ENCODE measurements at places on chromosomes 5 and 9. TPM values are rescaled to one million over a fixed set of nuclear protein-coding genes. Genes with fewer than 3 reads are reported as not detected.

GRCh38 chr9:84304166-84304565 is 36.4 kb downstream of the SLC28A3 start:
- no peak for DNase-seq

DNA sequence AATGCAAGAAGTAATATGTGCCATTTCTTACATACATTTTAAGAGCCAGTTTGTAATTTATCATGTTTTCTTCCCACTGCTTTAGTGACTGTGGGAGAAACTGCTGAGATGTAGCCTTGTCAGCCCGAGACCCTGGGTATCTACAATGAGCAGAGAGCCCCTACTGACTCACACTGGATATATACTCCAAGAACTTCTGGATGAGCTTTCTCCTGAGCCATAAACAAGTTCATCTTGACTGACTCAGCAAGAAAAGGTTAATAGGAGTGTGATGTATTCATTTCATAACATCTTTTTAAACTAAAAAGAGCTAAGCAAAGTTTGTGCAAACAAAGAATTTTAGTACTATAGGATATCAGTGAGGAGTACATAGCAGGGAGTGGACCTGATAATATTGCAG is 182.5 kb downstream of the EDIL3 start:
- no peak for DNase-seq

DNA sequence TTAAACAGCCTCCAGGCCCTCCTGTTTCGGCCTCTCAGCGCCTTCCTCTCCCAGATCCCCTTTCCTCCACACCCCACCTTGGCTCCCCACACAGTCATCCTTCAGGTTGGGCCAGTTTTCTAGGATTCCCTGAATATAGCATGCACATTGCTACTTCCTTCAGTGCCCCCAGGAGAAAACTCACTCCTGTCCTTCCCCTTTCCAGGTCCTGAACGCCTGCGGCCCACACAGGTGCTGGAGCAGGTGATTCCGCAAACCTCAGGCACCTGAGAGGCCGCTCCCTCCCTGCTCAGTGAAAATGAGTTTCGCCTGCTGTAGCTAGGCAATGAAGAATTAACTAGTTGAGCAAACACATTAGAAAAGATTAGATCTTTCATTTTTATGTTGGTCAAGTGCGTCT is 185.0 kb downstream of the MED10 start:
- no peak for DNase-seq

DNA sequence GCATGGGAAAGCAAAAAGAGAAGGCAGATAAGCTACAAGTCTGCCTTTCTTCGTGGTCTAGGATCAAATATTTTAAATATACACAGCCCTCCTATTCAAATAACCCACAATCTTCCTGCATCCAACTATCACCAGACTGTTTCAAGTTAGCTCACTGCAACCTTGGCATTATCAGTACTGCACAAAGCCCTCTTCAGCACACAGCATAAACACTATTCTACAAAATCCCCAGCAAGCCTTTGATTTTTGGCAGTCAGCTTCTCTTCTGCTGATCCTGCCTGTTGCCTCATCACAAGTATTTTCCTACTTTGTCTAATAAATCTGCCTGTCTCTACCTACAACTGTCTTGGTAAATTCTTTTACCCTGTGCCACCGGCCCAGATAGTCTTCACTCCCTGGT is 142.9 kb downstream of the COX7C start:
- no peak for DNase-seq

- no peak for DNase-seq
Observed at GRCh38 chr9:92607088-92607487, 62.8 kb downstream of the IPPK start.

GRCh38 chr5:89034588-89034987 is 151.6 kb upstream of the MEF2C start:
- DNase-seq, result no peak

Gene ARL14EPL
- total RNA-seq, result not detected

Gene C6
- total RNA-seq, result 44.6 TPM

DNA sequence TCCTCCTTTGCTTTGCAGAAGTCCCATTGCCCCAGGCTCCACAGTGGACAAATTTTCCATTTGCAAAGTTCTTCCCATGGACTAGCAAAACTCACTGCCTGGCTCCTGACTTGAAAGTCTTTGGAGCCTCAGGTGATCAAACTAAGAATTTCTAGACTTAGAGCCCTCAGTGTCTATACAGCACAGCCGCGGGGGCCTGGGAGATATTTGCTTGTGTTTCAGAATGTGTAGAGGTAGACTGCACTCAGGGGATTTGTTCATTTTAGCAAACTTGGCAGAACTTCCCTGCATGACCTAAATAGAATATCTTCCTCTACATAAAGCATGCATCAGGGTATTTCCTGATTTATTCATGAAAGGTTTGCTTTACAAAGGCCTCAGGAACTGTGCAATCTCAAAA is 384.2 kb upstream of the ZNF462 start:
- DNase-seq, result no peak

- no peak for DNase-seq
Observed at GRCh38 chr9:114969269-114969668, 38.9 kb upstream of the TNFSF8 start.

DNA sequence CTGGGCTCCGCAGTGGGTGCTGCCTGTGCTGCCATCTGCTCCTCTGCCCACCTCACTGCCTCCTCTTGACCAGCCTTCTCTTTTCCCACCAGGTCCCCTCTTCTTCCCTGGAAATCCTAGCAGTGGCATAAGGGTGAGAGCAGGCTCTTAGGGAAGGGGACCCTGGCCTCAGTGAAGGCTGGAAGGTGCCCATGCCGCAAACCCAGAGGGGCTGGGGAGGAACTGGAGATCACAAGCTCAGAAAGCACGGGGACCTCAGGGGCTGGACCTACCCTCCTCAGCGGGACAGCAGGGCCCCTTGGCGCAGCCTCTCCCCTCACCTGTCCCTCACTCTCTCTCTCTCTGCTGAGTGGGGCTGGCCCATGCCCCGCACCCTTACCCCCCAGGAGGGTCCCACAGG is 144.4 kb upstream of the IRX2 start:
- DNase-seq, result no peak

DNA sequence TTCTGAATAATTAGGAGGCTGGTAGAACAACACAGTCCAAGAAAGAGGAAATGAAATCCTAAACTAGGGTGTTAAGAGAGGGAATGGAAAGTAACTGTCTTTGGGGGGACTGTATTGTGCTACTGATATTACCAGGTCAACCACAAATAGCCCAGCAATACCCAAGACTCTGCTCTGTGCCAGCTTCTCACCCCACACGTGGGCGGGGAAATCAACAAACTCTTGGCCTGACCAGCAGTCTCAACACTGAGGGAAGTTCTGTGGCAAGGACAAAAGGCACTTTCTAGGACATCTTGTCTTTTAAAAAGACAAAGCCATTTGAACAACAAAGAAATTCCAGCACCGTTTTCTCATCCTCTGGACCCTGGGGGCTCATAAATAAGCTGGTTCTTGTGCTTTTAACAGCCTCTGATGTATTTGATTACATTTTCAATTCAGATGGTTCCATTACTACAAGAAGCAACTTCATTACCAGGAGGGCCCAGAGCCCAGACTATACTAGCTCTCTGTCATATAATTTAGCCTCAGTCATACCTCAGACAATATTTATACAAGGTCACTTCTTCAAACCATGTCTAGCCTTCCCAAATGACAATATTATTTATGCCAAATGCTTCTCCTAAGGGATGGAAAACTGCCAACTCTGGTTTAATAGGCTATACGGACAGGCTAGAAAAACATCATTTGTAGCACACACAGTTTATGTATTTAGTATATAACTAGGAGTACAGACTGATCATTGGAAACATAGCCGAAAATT is 297.8 kb downstream of the CWC27 start:
- no peak for DNase-seq

DNA sequence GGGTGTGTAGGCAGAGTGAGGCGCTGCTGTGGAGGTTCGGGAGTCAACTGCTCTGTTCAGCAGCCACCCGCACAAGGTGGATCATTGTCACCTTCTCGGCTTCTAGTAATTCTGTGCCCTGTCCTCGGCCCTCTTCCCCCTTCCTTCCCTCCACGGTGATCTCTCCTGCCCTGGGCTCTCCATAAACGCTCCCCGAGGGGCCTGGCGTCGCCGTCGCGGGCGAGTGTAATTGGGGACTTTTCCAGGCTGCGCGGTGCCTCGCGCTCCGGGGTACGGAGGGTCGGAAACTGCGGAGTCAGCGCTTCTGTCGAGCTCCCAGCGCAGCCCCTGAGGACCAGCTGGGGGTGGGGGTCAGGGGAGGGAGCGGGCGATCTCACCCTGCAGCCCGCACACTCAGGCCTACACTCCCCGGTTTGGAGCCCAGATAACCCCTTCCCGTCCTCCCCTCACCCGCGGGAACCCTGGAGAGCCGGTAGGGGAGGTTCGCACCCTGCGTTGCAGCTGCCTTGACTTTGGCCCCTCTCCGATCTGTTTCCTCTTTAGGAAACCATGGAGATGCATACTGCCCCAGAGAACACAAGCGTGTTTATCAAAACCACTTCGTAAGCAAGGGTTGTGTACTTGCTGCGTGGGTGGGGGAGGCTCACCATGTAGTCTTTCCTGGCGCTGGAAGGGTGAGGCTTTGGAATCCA is 188.3 kb upstream of the ZNF618 start:
- DNase-seq, result no peak

Gene LCN1
- not detected for total RNA-seq

Gene TNC
- total RNA-seq, result 2.5 TPM

Gene NFIB
- 110 TPM for total RNA-seq

DNA sequence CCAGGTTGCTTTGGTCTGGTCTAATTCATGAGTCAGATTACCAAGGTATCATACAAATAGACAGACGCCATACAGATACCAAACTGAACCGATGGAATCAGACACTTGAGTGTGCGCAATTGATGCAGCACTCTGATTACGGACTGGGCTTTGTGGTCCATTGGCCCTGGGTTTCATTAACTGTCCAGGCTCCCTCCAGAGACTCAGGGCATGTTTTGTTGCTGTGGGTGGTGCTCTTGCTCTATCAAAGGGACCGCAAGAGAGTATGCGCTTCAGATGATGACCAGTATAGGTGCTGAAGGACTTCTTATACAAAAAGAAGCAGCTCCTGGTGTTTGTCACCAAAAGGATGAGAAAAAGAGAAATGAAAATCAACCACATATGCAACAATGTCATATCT is 36.9 kb upstream of the ANKRD55 start:
- DNase-seq, result no peak

Gene MED7
- 10.2 TPM for total RNA-seq

DNA sequence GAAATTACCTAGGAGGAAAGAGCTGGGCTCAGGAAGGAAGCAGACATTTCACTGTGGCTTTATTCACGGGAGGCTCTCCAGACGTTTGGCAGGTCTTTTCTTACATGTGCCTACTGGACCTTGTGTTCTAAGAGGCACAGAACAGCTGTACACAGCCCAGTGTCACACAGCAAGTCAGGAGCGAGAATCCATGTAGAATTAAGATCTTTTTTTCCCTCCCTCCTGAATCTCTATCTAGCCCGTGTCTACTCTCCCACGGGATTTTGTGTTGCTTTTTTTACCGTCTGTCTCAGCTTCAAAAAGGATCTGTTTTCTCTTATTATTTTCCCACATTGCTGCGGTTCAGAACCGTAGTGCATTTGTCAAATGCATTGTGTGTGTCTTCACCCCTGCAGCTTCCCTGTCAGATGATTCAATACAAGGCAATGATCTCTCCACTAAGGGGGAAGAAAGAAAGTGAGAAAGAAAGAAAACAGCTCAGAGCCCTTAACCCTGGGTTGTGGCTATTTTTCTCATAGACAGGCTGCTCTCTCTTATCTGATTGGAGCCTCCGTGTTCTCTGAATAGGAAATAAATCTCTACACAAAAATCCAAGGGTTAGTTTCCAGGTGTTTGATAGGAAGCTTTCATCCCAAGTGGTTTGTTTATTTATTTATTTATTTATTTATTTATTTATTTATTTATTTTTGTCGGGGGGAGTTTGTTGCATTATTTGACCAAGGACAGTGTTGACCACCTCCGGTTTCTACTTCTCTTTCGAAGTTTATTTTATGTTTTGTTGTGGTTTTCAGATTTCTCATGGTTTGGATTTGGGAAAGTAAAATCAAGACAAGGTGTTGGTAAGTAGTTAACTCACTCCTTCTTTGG is 191.0 kb downstream of the NTRK2 start:
- no peak for DNase-seq

DNA sequence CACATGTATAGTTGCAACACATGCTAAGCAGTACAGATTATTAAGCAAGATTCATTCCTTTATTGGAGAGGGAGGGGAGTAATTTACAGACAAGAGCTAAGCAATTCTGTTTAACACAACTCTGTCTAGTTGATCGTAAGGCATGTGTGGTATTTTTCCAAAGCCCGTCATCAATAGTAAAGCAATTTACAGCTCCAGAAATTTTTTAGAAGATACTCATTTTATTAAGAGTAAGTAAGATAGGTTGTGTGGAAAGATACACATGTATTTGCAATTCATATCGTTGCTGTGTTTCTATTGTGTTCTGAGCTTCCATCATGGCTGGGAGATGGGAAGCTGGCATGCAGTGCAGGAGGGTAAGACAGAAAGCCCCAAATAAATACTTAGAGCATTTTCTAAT is 289.2 kb upstream of the TMEM161B start:
- DNase-seq, result no peak

GRCh38 chr5:165305596-165305995 is 1800.2 kb downstream of the MAT2B start:
- DNase-seq, result no peak

- no peak for DNase-seq
Observed at GRCh38 chr5:160774666-160775315, 77.2 kb downstream of the ATP10B start.

GRCh38 chr5:127079994-127080491 is 6.7 kb upstream of the C5orf63 start:
- DNase-seq, result no peak

DNA sequence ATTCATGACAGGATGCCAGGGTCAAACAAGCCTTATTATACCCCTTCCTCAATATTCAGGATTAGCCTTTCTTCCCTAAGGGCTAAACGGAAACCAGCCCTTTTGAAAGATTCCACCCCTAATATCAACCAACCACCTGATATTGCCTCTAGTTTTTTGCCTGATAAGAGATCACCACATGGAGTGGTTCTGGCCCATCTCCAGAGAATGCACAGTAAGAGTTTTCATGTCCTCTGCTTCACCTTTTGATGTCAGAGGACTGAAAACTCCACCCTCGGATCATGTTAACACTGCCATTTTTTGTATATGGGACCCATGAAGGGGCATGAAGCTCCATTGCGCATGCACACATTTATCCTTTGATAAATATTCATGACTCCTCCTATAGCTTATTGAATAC is 5.8 kb upstream of the LNPEP start:
- no peak for DNase-seq
